Stimulated activated CD4-positive, alpha-beta T cell treated with anti-CD3 and anti-CD28 coated beads, TNF-alpha, amount 100 ng/mL, for 24 hours (primary cell): ENCODE measurements at places on chromosomes 1 and 21.

DNA sequence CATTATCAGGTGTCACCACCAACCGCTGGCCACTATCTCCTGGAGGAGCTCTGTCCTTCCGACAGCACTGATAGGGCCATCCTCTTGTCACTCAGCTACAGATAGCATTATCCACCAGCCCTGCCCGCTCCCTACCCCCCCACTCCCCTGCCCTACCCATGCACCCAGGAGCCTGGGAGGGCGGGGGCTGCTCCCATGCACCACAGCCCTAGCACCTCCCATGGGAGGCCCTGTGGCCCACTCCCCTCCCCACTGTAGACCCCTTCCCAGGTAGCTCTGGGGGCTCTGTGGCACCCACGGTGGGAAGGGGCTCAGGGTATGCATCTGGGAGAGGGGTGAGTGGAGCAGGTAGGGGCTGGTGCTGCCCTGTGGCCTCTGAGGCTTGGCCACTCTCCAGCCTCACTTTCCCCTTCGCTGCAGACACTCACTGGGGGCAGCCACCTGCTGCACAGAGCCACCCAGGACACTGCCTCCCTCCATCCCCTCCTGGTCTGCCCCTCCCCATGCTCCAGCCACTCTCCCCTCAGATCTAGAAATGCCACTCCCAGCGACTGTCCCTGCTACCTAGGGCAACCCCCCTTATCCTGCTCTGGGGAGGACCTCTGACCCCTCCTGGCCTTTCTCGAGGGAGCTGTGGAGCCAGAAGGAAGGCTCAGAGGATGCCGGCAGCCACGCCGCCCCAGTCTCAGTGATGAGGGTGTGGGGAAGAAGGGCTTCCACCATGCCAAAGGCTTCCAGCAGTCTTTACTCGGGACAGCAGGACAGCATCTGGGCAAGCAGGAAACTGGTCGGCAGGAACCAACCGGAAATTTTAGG, 58.5 kb downstream of the WNT9A start:
- DNase-seq: no peak

GRCh38 chr1:228363686-228364067, 43.0 kb downstream of the TRIM11 start:
- no peak for DNase-seq

- DNase-seq: no peak
Measured at GRCh38 chr1:199463521-199464127, 563.9 kb upstream of the NR5A2 start.

- no peak for DNase-seq
Measured at GRCh38 chr1:11963622-11964021, 16.6 kb upstream of the MFN2 start.

GRCh38 chr21:41316200-41317062, at the start of gene FAM3B:
Gene FAM3B (plus strand): TSS chr21:41316801. CDS start chr21:41316880, 79 bp downstream.
- DNase-seq: no peak

GRCh38 chr1:241778117-241778516, 69.9 kb upstream of the EXO1 start:
- no peak for DNase-seq

GRCh38 chr21:26972192-26972591, 5.3 kb upstream of the ADAMTS5 start:
- DNase-seq: no peak

GRCh38 chr1:7722670-7723012, 48.5 kb upstream of the VAMP3 start:
- DNase-seq: no peak

GRCh38 chr1:204295671-204296070, 64.1 kb downstream of the PLEKHA6 start:
- DNase-seq: no peak

DNA sequence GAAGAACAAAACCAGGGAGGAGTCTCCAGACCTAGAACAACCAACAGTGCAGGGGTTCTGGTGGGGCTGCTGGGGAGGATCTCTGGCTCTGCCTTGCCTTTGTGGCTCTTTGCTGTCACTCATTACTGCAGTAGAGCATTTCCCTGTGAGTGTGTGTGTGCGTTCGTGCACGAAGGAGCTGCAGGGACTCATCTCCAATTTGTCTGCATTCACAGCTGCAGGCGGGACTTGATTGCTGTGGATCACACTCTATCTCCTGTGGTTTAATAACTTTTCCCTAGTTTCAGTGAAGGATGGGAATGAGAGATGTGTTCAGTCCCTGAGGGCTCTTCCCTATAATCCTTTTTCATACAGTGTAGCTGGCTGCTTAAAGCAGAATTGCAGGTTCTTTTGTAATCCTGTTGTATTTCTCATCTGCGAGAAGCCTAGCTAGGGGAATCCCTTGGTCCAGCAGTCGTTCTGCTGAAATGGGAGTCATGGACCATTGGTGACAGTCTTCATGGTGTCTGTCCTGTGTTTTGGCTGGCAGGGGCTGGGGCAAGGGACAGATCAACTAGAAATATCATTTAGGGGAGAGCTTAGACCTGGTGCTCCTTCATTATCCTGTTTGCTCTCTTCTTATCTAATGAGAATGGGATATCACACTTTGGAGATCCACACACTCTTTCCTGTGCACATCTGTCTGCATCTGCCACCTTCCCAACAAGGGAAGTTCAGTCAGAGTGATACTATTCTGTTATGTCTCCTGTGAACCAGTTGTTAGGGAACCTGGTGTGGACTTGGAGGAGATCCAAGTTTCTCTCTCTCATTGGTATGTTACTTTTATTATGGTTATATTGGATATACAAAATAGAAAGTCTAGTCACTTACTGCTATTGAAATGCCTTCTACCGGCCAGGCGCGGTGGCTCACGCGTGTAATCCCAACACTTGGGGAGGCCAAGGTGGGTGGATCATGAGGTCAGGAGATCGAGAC, 3.0 kb downstream of the PCP4L1 start:
- DNase-seq: no peak

DNA sequence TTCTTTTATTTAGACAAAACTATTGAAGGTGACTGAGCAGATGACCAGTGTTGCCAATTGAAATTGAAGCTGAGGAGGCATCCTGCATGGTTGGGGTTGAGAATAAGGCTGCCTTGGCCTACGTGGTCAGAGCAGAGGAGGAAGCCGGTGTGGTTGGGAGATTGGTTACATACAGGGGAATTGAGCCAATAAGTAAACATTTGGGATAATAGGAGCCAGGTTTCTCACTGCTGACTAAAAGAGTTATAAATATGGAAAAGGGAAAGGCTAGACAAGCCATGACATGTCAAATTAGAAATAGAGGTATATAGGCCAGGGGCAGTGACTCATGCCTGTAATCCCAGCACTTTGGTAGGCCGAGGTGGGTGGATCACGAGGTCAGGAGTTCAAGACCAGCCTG, 15.8 kb downstream of the SNX7 start:
- DNase-seq: no peak

- no peak for DNase-seq
Measured at GRCh38 chr1:232493869-232494268, 136.1 kb downstream of the SIPA1L2 start.

DNA sequence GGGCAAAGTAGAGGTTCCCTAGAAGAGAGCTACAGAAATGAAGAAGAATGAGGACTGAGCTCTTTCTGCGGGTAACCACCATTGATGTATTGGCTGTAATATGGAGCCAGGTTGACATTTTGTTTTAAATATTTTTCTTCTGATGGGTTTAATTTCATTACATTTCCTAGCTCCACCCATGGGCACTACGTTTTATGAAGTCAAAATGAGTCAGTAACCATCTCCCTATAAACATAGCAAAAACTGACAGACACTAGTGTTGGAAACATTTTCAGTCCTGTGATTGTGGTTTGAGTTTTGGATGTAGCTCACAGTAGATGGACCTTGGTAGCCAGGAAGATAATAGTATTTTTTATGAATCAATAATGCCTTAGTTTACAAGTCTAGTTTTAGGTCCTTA, 470.4 kb upstream of the B3GALT2 start:
- no peak for DNase-seq

DNA sequence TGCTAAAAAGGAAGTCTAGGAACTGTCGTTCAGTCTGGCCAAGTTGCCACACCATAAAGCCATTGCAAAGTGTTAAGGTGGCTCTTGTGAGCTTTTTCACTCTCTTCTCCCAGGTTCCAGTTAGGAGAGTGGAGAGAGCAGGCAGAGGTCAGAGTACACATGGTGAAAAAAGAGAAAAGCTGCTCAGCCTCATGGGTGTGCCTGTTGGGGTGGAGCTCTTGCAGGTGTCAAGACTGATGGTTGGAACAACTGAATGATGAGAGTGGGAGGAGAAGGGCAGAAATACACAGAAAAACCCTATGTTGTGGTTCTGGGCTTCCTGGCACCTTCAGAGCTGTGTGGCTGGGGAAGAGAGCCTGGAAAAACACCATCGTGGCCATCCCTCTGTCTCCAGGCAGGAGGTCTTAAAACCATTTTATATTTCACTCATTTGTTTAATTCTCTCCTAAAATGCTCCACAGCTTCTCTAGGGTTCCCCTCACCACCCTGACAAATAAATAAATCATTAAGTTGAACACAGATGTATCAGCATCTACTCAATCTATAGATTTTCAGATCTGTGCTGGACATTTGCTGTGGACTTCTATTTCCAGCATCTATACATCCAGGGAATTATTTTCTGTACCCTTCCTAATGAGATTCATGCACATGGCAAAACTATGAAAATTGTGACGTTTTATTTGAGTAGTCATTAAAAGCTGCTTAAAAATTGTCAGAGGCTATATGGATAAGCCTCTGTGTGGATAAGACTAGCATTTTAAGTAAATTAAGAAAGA, 17.5 kb downstream of the UBASH3A start:
- no peak for DNase-seq

DNA sequence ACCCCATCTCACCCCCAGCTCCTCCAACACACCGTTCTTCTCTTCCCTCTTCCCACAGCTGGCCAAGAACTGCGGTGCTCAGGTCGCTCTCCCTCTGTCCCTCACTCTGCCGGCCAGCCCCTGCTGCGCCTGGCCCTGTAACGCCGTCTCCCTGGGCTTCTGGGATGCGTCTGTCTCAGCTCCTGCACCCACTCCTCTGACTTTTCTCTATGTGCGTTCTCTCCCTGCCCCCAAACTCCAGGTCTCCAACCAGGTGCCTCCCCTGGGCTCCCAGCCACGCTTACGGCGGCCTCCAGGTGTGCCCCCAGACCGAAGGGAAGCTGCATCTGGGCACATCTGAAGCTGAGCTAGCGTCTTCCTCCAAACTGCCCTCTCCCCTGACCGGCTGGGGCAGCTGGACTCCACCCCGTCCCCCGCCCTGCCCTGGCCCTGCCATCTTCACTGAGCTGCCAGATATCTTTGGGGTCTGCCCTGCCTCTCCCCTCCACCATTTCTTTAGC, 2.6 kb downstream of the KRTAP10-12 start:
- DNase-seq: no peak

DNA sequence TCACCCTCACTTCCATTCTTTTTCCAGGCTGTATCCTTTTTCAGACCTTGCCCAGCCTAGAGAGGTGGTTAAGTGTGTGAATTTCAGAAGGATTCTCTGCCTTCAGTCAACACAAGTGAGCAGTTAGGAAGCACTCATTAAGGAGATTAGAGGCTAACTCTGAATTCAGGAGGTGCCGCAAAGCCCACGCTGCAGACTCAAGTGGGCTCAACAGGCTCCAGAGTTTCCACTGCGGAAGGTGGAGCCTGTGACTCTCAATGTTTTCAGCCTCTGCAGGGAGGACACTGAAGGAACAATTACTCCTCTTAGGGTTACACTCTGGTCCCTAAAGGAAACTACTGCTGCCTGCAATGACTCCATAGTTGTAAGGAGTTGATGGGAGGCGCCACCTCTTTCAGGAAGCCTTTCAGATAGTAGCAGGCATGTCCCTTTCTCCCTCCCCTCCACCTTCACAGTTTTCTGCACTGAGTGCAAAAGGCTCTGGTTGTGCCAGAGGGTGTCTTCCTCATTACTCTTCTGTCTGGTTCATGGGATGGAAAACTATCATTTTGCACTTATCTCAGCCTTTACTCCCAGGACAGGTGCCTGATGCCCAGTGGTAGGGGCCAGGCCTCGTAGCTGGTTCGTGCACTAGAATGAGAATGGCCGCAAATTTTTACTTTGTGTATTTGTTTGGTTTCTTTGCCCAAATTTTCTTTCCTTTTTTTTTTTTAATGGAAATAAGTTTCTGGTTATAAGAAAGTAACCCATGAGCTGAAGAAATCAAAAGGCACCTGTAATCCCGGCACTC, 55.2 kb upstream of the SELENON start:
- DNase-seq: no peak
